GM04504 (cell line): ENCODE measurements at places on chromosomes 2 and 18.

DNA sequence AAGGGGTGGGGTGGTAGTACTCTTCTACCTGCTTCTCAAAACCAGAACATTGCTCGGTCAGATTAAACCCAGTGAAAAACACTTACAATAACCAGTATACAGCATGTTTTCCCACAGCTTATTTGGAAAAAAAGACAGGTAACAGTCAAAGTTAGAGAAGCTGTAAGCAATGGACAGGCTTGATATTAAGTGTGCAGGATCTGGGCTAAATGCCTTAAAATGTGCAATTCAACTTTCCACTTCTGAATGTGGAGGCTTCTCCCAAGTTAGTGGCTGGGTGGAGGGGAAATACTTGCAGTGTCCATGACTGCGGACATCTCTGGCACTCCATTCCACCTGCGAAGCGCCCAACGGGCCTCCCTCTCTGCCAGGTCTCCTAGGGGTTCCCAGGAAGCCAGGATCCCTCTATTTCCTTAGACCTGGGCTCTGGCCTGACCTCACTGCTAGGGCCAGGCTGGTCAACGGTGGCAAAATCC is 5.3 kb downstream of the ZEB2 start:
- no peak for DNase-seq

GRCh38 chr2:71936076-71937030 is 211.3 kb downstream of the CYP26B1 start:
- no peak for DNase-seq

DNA sequence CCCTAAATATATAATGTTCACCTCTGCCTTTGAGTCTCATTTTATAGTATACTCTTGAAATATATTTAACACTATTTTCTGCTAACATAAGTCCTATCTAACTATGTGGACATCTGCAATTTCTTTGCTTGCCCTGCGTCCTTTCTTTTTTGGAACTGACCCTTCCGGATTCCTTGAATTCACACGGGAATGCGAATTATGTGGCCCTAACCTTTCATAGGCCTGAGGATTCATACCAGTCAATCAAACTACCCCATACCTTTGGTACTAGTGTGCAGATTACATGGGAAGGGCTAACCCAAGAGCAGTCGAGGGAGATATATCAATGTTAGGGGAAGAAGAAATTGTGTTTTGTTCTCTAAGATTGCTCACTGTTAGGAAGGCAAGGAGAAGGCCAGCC is 56.4 kb downstream of the NRXN1 start:
- DNase-seq = no peak

GRCh38 chr2:33288011-33288410 is 188.4 kb upstream of the RASGRP3 start:
- DNase-seq = no peak

GRCh38 chr18:48529796-48530195 is 9.0 kb upstream of the CTIF start:
- peak; percentile 71 for DNase-seq

GRCh38 chr2:206163251-206163880 is 3.7 kb downstream of the EEF1B2 start:
- DNase-seq = no peak

GRCh38 chr2:54572636-54573536 is 116.8 kb downstream of the SPTBN1 start:
- DNase-seq = no peak

GRCh38 chr2:28252311-28252710 is 140.3 kb upstream of the FOSL2 start:
- no peak for DNase-seq

- DNase-seq = no peak
Measured at GRCh38 chr2:148586522-148587128, 57.9 kb upstream of the EPC2 start.

- no peak for DNase-seq
Measured at GRCh38 chr2:54012538-54013141, 41.8 kb upstream of the PSME4 start.

DNA sequence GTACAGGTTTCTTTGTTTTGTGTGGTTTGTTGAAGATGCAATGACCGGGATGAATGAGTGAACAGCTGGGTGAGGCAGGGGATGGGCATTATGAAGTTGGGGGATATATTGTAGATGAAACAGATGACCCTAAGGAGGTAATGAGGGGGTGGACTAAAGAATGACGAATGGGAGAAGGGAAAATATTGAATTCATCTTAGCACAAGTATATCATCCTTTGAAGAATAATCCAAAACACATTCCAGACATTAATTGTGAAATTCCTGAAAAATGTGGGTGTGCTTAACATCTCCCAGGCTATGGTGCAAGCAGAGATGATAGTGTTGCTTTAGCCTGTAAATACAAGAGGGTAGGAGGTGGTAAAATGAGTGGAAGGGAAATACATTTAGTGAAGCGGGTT is 5.8 kb downstream of the CRIM1 start:
- DNase-seq = no peak

GRCh38 chr2:83961512-83961911 is 497.6 kb downstream of the SUCLG1 start:
- no peak for DNase-seq

GRCh38 chr2:137947032-137947727 is 17.1 kb upstream of the HNMT start:
- DNase-seq = no peak

DNA sequence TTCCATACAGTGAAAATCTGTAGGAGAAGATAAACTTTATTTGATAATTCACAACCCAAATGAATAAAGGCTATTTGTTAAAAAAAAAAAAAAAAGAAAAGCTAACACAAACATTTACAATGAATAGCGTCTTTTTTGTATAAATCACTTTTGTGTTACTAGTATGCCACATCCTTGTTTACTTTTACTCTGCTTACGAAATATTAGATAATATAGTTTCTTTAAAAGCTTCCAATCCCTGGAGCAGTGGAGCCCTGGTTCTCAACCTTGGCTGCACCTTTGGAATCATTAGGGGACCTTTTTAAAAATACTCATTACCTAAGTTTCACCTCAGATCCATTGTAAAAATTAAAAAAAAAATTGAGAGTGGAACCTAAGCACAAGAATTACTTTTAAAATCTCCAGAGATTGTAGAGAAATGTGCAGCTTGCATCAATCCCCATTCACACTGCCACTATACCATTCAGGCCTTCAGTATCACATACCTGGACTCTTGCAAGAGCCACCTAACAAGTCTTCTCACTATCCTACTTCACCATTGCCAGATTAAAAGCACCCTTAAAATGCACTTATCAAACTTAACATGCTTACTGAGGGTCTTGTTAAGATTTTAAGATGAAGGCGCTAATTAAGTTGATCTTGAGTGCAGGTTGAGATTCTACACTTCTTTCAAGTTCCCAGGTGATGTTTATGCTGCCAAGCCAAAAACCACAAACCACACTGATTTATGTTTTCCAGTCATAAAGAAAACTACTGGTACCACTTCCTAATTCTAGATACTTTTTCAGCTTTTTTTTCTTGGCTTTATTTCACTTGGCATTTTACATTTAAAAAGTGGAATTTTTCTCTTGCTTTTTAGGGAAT is 59.7 kb upstream of the ZC3H15 start:
- DNase-seq = no peak

DNA sequence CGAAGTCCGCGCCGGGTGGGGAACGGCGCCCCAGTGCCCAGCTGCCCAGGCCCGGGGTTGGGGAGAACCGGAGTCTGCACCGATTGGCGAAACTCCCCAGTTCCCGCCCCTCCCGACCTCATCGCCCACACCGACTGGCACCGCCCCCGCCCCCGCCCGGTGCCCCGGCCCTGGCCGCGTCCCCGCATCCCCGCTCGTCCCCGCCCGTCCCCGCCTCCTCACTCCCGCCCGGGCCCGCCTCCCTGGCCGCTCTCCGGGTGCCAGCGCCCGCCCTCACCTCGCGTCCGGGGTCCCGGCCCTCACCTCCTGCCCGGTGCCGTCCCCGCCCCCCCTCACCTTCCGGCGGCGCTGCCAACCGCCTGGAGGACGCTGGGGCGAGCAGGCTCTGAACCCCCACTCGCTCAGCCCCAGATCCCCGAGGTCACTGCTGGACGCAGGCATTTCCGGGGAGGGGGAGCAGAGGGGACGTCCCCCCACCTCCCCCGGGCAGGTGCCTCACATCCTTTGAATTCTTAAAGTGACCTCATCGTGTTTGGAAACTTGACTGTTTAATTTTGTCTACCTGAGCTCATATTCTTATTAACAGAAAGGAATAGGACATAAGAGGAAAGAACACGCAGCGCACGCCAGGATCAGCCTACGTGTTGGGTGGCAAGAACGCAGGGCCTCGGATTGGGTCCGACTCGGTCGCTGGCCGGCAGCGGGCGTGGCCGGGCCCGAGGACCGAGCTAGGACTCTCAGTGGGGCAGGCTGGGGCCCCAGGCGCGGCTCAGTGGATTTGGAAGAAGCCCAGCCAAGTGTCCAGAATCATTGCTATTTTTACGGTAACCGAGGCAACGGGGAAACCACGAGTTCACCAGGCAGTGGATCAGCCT is at the start of gene FAM110C:
Gene FAM110C, minus strand, starts transcription at position 35 of the 875 bp plus-strand sequence. CDS start 120 bp downstream, outside the sequence.
- no peak for DNase-seq

GRCh38 chr18:22624176-22624575 is 206.5 kb upstream of the CTAGE1 start:
- no peak for DNase-seq

- DNase-seq = no peak
Measured at GRCh38 chr2:111250448-111251030, 129.8 kb downstream of the BCL2L11 start.

- no peak for DNase-seq
Measured at GRCh38 chr2:145677371-145677770, 1157.5 kb upstream of the ZEB2 start.

DNA sequence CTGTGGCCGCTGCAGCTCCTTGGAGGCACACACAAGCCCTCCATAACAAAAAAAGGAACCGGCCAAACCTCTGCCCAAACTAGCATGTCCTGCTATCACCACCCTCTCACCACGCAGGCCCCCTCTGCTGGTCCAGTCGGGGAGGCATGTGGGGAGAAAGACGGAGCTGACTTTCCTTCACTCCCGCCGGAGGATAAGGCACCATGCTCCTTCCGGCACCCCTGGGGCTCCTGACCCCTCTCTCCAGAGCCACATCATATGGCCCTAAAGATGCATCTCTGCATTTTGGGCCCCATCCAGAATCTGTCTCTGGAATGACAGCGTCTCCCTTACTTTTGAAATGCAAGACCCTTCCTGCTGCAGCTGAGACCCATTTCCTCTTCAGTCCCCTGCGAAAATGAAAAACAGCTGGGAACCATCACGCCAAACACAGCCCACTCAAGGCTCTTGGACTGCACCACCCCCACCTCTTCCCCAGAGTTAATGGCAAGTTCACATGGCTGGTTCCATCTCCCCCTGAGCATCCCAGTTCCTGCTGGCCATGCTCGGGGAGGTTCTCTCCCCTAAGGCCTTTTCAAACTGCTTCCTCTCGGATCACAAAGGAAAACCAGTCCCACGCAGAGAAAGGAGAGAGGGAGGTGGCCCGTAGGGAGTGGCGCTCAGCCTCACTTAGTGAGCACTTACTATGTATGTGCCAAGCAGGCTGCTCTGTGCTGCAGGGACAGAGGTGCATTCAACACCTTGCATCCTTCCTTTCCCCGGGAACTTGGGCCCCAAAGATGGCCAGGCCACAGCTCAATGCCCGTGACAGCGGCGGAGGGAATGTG is 35.2 kb upstream of the MLPH start:
- DNase-seq = peak; percentile 34

- DNase-seq = no peak
Measured at GRCh38 chr2:121191191-121192170, 93.5 kb downstream of the TFCP2L1 start.

DNA sequence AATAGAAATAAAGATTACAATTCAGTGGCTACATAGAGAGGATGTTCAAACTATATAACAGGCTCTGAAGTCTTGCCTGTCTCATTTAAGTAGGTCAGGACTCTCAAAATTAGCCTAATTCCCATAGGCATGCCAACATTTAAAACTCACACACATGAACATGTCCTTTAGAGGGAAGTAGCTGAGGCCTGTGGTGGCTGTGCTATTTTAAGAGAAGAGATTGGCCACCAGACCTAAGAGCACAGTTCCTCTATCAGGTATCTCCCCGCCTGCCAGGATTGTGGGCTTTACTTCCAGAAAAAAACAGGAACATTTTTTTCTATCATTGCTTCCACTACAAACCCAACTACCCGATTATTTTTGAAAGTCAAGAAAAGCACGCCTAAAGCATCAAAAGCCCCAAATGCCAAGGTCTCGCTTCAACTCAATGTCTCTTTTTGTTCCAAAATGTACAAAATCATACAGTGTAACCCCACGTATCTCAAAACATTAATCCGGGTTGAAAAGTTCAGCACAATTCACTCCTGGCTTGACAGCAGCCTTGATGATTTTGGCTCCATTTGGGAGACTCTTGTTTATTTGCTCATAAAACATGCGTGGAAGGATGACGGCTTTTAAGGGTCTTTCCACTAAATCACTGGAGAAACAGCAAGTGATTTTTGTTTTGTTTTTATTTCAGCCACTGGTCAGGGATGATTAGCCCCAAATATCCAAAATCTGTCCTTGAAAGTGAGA is 15.3 kb downstream of the FHL2 start:
- DNase-seq = no peak

- DNase-seq = peak; percentile 50
Measured at GRCh38 chr2:85536479-85536878, 2.5 kb upstream of the MAT2A start.

GRCh38 chr2:232772531-232772930 is 3.8 kb downstream of the KCNJ13 start:
- no peak for DNase-seq

- no peak for DNase-seq
Measured at GRCh38 chr18:75142677-75143076, 66.3 kb downstream of the PTGR3 start.

- DNase-seq = no peak
Measured at GRCh38 chr2:71832844-71833243, 314.8 kb downstream of the CYP26B1 start.

DNA sequence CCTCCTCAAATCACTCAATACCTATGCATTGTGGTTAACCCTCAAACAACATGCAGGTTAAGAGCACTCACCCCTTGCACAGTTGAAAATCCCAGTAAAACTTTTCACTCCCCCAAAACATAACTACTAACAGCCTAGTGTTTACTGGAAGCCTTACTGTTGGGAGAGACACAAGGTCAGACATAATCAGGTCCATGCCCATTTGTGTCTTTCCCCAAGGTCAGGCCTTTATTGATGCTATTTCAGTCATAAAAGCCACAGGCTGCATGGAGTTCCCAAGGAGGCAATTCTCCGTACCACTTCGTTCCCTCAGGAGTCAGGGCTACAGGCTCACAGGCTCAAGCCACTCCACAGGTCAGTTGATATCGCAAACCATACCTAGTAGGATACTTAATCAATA is 180.2 kb downstream of the NCK2 start:
- DNase-seq = no peak

GRCh38 chr2:204545861-204546735 is 823 bp downstream of the PARD3B start:
- DNase-seq = no peak

- DNase-seq = no peak
Measured at GRCh38 chr18:28468901-28469300, 292.0 kb upstream of the CDH2 start.

DNA sequence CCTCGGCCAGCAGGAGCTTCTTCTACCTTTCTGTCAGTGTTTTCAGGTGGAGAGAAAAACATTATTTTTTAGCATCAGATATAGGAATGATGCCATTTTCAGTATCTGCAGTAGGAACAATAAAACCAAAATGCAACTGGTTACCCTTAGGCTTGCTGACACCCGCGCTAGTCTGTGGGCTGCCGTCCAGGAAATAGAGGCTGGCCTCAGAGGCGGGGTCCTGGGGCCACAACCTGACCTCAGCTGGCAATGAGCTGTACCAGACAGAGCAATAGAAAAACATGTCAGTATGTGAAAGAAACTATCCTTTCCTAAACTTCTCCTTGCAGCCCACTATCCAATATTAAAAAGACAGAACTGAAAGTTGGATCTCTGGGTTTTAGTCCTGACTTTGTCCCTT is 4.6 kb upstream of the ST6GAL2 start:
- DNase-seq = no peak
